ENCODE measurements at places on chromosomes 3 and 15. TPM values are rescaled to one million over a fixed set of nuclear protein-coding genes. Genes with fewer than 3 reads are reported as not detected.
A peak's percentile ranks its signal among the peaks of the same experiment; 100 is the strongest.

GRCh38 chr3:36403661-36404060 is 23.4 kb downstream of the STAC start:
- no peak for DNase-seq

- DNase-seq = no peak
Measured at GRCh38 chr3:31959951-31960792, 20.9 kb downstream of the OSBPL10 start.

GRCh38 chr3:111418391-111418790 is 123.6 kb upstream of the CD96 start:
- DNase-seq = no peak

GRCh38 chr15:80026310-80026709 is 33.2 kb upstream of the ZFAND6 start:
- no peak for DNase-seq

DNA sequence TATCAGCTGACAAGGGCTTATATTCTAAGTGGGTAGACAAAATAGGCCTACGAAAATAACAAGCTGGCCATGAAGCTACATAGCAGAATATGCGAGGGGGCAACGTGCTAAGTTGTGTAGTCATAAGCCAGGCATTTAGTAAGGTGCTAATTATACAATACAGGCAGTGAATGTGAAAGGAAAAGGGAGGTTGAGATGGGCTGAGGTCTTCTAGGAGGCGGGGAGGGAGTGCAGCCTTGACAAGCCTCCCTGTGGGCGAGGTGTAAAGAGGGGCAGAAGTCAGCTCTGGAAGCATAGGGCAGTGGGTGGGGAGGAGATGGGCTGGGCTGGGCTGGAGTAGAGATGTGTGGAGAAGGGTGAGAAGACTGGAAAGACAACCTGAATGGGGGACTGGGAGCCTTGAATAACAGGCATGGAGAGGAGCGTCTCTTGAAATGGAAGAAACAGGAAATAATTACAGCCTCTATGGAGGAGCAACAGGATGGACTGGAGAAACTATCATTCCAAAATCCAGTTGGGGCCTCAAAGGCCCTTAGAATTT is 1.2 kb downstream of the TIGIT start:
- peak; percentile 15 for DNase-seq

GRCh38 chr3:177589911-177590381 is 392.7 kb upstream of the TBL1XR1 start:
- DNase-seq = no peak

- DNase-seq = peak; percentile 11
Measured at GRCh38 chr3:142180761-142181362, 31.5 kb upstream of the TFDP2 start.

GRCh38 chr15:51071578-51071977 is 23.1 kb downstream of the TNFAIP8L3 start:
- no peak for DNase-seq

- DNase-seq = no peak
Measured at GRCh38 chr3:55790596-55791350, 303.7 kb upstream of the WNT5A start.

SKIC8 gene
- total RNA-seq = 43.6 TPM

CCR4 gene
- total RNA-seq = 99.6 TPM

IGSF10 gene
- total RNA-seq = not detected
